ENCODE measurements at places on chromosomes 2 and 18.

- DNase-seq, result no peak
These were observed 82.1 kb downstream of the TNP1 start for GRCh38 chr2:216777637-216778273.

DNA sequence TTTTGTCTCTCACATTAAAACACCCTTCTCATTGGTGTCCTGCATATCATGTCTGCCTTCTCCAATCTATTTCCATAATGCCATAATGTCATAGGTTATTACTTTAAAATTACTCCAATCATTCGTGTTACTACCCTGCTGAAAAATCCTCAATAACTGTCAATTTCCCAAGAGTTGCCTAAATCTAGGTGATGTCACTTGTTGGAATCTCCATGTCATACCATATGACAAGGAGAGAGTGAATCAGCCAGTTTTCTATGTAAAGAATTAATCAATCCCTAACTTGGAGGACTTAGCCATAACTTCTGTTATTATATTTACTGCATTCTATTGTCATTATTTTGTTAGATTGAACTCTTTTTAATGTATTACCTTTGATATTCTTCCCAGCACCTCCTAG lies 62.5 kb downstream of the PHLPP1 start:
- no peak for DNase-seq

DNA sequence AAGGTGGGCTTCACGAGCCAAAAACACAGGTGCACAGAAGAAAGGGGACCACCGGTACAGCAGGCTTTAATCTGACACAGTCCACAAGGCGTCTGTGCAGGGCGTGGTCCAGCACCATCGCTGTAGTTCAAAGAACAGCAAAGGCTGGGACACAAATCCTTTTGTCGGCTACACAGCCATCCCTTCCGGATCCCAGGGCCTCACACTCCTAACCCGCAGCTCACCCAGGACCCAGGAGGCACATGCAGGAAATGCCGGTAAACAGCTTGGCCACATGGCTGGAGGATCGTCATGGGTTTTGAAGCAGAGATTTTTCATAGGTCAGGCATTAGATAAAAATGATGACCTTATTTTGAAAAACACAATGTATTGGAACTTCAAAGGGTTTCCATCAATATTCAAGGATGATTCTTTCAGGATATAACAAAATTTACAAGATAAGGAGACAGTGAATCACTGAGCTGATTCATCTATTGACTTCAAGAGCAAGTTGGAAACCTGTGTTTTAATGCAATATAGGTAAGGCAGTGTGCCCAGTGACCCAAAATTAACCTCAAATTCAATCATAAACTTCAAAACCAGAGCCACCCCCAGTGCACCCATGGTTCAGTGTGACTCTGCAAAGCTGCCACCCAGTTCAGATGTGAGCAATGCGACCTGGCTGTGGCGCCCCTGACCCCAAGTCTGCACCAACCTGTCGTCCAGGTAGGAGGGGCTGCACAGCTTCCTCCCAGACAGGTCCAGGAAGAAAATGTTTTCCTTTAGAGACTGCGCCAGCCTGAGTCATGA lies 74.4 kb downstream of the TMEM18 start:
- DNase-seq, result no peak

DNA sequence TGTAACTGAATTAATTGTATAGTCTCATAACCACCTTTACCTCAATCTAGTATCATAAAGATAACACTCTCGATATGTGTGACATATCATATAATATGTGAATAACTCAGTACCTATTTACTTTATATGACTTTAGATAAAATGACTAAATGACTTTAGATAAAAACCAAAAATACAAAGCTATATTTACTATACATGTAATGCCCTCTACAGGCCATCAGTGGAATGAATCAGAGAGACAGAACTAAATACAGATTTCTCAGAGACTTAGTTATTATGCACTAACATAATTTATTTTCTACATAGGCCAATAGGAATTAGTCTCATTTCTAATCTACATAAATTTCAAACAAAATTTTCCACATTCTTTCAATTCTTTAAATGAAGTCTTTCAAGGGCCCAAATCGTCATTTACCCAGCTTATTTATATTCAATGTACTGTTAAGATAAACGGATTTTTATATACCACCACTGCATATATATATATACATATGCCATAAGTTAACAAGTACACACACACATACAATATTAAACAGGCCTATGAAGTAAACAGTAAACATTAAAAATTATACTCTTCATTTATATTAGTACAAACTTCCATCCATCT lies 219.9 kb downstream of the EXOC6B start:
- peak; percentile 6 for DNase-seq

- no peak for DNase-seq
These were observed 14.9 kb downstream of the VAPA start for GRCh38 chr18:9928646-9929259.

GRCh38 chr2:237281836-237282306 lies 132.1 kb downstream of the COL6A3 start:
- no peak for DNase-seq

GRCh38 chr18:49730951-49731391 lies 82.4 kb downstream of the ACAA2 start:
- DNase-seq, result no peak

GRCh38 chr2:8452979-8453903 lies 228.6 kb upstream of the ID2 start:
- DNase-seq, result no peak

GRCh38 chr2:42099438-42100173 lies 51.8 kb downstream of the PKDCC start:
- no peak for DNase-seq

DNA sequence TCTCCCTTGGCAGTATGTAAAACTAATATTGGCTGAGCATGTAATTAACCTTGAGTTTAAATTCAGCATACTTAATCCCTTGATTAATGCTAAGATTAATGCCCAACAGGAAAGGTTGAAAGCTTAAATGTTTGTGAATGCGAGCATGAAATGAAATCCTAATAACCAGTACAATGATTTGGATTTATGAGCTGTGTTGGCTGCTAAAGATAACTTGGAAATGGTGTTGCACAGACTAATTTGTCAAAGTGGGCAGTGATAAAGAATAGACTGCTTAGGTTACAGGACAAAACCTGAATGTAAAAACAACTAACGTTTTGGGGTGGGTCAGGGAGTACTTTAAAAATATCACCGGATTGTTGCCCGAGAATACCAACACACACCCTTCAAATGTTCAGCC lies 70.6 kb downstream of the MGAT5 start:
- no peak for DNase-seq

DNA sequence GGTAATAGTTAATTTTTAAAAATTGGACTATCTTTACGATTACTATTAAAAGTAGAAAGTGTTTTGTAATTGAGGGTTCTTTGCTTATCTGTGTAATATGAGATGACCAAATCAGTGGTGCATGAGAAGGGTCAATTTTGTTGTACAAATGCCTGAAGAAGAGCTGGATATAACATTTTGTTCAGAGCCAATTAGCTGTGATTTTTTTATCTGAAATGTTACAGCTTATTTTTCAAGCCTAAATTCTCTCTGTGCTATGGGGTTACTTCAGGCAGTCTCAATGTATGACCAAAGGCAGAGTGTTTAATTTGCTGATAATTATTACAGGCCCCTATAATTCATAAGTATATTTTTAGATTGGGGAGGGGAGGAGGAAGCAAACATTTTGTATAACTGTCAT lies 41.8 kb downstream of the OTX1 start:
- DNase-seq, result no peak

GRCh38 chr2:33019796-33020195 lies 73.0 kb downstream of the LTBP1 start:
- no peak for DNase-seq

DNA sequence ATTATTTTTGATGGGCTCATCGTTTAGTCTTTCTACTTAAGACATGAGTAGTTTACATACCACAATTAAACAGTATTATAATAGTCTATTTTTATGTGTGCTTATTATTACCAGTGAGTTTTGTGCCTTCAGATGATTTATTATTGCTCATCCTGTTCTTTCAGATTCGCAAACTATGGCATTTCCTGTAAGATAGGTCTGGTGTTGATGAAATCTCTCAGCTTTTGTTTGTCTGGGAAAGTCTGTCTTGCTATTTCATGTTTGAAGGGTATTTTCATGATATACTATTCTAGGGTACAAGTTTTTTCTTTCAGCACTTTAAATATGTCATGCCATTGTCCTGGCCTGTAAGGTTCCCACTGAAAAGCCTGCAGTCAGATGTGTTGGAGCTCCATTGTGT lies 101.3 kb downstream of the DNAH7 start:
- DNase-seq, result no peak

DNA sequence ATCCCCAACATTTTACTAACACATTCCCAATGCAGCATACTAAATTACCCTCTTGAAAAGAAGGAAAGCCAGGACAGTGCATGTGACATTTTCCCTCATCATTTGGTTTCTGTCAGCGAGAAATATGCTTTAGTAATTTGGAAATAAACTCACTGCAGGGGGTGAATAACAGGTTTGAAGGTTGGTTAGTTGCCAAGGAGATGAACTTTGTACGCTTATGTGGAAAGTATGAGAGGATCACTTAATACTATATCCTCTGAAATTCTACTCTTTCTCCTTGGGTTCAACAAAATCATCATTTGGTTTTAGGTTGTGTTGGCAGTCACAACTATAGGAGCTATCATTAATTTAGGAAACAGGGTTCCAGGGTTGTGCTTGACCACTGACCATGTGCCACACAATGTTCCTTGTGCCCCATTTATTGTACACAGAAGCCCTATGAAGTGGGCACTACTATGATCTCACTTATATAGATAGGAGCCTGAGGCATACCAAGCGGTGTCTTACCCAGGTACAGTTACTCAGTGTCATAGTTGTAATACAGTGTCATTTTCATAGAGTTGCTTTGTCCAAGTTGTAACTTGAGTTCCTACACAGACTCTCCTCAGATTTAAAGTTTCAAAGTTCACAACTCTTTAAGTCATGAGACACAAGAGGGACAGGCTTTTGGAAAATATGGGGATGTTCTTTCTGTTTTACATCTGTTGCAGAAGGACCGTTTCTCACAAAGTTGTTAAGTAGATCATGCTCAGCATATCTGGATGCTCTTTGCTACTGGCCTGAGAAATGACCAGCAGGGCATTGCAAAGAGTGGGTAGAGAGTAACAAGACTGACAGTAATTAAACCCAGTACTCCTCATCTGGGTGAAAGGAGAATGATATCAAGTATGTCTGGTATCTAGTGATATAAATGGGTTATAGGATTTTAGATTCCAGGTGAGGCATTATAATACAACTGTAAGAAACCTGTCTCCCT lies 91.8 kb downstream of the MAP4K4 start:
- no peak for DNase-seq

GRCh38 chr2:19476327-19476726 lies 117.9 kb upstream of the OSR1 start:
- DNase-seq, result no peak

DNA sequence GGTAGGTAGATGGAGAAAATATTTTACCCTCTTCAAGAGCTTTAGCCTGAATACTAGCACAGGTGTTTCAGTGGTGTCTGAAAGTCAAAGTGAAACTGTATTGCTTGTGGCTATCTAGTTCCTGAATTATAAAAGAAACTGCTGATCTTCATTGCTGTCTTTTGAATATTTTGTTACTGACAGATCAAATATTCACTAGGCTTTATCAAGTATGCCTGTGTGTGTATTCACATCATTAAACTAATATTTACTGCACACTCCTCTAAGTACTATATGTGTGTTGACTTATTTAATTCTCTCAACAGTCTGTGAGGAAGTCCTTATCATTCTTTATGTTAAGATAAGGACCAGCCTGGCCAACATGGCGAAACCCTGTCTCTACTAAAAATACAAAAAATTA lies 139.6 kb downstream of the SOCS6 start:
- no peak for DNase-seq

- no peak for DNase-seq
These were observed 220.8 kb downstream of the SPP2 start for GRCh38 chr2:234271338-234271737.

DNA sequence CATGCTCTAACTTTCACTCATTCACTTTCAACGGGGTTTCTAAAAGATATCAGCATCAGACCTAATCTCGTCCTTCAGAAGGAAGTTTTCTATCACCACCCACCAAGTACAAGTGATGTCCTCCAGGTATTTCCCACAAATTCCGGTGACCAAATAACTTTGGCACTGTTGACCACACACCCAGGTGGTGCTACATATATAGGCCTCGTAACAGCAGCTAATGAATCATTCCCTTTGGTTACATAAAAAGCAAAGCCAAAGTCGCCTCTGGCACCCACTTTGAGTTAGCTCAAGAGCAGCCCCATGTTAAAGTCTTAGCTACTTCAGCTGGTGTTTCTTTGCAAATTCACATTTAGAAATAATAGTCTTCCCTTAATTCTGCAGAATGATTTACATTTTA lies 138.2 kb upstream of the OSR1 start:
- DNase-seq, result no peak

DNA sequence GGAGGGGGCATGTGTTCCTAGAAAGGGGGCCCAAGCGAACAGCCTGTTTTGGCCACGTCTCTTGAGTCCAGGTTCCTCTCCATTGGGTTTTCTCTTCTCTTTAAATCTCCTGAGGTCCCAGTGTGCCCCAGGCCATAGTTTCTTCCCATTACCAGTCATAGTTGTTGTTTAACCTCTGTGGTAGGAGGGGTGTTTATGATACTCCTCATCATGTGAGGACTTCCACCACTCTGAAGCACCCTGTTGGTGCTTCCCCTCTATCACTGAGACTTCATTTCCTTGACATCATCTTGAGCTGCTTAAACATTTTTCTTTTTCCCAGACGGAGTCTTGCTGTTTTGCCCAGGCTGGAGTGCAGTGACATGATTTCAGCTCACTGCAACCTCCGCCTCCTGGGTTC lies 45.9 kb downstream of the WIPF1 start:
- no peak for DNase-seq

- DNase-seq, result no peak
These were observed 426.3 kb upstream of the ZEB2 start for GRCh38 chr2:144946263-144946662.

- peak; percentile 54 for DNase-seq
These were observed at the start of gene ZBTB14 for GRCh38 chr18:5295231-5295920. Gene ZBTB14 (minus strand): TSS chr18:5295726. CDS start chr18:5293246, 2,480 bp downstream.

DNA sequence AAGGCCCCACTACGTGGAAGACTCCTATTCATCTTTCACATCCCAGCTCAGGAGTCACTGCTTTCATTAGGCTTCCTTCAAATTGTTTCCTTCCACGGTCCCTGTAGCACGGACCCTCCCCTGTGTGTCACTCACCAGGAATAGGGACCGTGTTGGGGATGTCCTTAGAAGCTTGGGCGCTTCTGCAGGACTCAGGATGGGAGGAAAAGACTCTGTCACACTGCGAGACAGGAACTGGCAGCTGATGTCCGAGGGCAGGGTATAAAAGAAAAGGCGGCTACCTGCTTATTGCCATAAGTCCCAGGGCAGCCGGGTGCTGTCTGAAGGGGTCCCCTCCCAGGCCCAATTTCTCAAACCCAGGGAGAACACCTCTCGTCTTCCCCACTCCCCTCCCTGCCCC lies 79.1 kb downstream of the BCL2L11 start:
- DNase-seq, result no peak

- no peak for DNase-seq
These were observed 312.4 kb downstream of the METTL4 start for GRCh38 chr18:2258954-2259353.

DNA sequence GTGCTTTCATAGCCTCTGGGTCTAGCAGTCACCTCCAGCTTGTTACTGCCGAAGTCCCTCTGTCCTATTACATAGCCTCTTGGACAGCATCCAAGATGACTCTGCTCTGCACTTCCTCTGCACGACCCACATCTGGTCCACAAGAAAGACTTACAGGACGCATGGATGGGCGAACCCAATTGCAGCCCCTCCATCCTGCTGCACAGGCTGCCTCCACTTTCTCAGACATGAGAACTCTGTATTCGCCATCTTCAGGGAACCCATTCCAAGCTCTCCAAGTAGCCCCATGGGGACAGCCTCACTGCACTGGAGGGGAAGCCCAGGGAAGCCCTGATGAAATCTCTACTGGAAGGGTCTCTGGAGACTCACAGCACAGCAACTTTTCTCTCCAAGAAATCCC lies 172.1 kb downstream of the GFPT1 start:
- DNase-seq, result no peak
